ENCODE measurements at places on chromosomes 1 and 21.

- no peak for DNase-seq
These were observed 12.5 kb downstream of the ADAM30 start for GRCh38 chr1:119883826-119884225.

GRCh38 chr1:187390215-187390818, 561.6 kb downstream of the PLA2G4A start:
- no peak for DNase-seq

- DNase-seq = no peak
These were observed 3.6 kb downstream of the CERS2 start for GRCh38 chr1:150970808-150971582.

DNA sequence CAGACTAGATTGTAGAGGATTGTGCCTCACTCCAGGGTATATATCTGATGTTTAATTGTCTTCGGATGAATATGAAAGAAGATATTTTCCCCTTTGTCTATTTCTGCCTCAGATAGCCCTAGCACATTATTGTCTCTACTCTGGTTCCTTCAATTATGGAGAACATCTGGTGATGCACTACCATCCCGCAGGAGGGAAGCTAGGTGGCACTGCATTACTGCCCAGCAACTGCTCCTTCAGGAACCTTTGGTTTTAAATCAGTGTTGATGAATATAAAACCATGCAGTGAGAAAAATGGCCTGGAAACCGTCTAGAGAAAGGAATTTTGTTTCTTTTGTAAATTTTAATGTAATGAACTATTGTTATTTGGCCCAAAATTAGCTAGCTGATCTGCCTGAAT, 68.5 kb downstream of the GPR88 start:
- DNase-seq = no peak

- no peak for DNase-seq
These were observed 3.3 kb upstream of the MEF2D start for GRCh38 chr1:156503698-156504437.
